ENCODE measurements at places on chromosomes 3 and 15.
A peak's percentile ranks its signal among the peaks of the same experiment; 100 is the strongest.

- DNase-seq, result no peak
Observed at GRCh38 chr3:187000711-187001151, 70.4 kb downstream of the ST6GAL1 start.

- DNase-seq, result no peak
Observed at GRCh38 chr3:59578129-59578528, 528.3 kb upstream of the CFAP20DC start.

- DNase-seq, result peak; percentile 31
Observed at GRCh38 chr3:141262308-141262705, 30.7 kb downstream of the PXYLP1 start.

DNA sequence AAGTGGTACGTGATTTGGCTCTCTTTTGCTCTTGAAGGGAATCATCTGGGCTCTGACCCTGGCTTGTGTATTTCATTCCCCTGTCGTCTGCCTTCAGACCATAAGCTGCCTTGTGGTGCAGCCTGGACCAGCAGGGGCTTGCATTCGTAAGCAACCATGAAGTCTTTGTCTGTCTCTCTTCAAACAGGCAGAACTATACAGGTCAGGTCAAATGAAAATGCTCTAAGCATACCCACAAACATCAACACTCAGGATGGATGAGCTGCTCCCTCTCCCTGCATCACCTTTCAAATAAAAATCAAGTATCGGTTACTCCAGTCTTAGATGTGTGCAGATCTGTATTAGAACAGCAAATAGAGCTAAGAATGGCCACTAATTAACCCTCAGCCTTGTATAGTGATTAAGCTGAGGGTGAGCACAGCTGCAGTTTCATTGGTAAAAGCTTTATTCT is 268.6 kb upstream of the UBE2E1 start:
- no peak for DNase-seq

DNA sequence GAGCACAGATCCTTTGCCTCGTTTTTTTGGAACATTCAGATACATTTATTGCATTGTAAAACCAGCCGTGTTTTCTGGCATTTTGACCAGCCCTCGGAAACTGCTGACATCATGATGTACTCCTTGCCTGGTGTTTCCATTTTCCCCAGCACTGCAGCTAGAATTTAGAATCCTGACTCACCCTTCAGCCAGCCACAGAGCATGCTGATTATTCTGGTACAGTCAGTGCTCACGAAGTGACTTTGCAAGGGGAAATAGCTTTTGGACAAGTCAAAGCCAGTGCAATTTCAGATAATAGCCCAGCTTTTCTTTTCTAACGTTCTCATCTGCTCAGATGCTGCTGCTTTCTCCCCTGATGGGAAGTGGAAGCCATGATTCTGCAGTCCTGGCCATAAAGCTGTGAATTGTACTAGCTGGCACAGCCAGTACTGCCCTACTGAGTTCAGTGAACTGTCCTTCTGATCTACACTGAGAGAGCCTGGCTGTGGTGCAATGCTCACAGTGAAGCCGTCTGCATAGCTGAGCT is 12.1 kb upstream of the CNBP start:
- DNase-seq, result no peak

- DNase-seq, result no peak
Observed at GRCh38 chr3:42143440-42143839, 52.3 kb downstream of the TRAK1 start.

DNA sequence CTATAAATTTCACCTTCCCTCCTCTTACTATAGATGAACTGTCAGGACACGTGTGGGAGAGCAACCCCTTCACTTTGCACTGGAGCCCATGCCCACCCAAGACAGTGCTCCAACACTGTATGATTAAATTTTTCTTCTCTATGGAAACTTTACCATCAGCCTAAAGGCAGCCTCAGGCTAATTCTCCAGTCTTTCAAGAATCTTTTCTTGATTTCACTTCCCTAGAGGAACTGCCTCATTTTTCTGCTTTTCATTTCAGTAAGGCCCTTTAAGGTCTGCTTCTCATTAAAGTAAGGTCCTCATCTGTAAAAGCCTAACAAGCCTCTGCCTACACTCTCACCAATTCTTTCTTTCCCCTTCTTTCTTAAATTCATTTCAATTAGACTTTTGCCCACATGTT is 137.3 kb downstream of the KCNMB2 start:
- no peak for DNase-seq

DNA sequence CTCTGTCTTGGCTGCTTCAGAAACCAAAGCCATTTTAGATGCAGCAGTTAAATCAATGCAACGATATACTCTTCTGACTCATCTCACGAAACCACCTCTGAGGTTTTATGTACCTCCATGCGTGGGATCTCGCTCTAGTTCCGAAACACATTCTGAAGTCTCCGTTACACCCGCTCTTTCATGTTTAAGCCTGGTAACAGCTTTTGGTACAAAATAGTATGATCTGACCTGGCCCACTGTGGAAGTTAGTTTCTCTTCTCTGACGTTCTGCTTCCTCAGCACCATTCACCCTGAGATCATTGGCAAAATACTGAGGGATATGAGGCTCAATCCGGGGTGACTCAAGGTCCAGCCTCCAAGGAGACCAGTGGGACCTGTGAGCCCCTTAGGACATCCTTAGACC is 121.9 kb downstream of the TMEM266 start:
- no peak for DNase-seq
